ENCODE measurements at places on chromosomes 4 and X.
A peak's percentile ranks its signal among the peaks of the same experiment; 100 is the strongest.

- DNase-seq = no peak
Measured at GRCh38 chr4:185987961-185988627, 80.9 kb upstream of the TLR3 start.

- no peak for DNase-seq
Measured at GRCh38 chr4:78552389-78553042, 946 bp downstream of the ANXA3 start.

GRCh38 chr4:136829280-136829679, 703.0 kb downstream of the PCDH18 start:
- no peak for DNase-seq

- DNase-seq = no peak
Measured at GRCh38 chrX:103236296-103236695, 18.7 kb downstream of the TCEAL8 start.

GRCh38 chr4:139077567-139078355, 62.2 kb downstream of the NOCT start:
- DNase-seq = no peak

DNA sequence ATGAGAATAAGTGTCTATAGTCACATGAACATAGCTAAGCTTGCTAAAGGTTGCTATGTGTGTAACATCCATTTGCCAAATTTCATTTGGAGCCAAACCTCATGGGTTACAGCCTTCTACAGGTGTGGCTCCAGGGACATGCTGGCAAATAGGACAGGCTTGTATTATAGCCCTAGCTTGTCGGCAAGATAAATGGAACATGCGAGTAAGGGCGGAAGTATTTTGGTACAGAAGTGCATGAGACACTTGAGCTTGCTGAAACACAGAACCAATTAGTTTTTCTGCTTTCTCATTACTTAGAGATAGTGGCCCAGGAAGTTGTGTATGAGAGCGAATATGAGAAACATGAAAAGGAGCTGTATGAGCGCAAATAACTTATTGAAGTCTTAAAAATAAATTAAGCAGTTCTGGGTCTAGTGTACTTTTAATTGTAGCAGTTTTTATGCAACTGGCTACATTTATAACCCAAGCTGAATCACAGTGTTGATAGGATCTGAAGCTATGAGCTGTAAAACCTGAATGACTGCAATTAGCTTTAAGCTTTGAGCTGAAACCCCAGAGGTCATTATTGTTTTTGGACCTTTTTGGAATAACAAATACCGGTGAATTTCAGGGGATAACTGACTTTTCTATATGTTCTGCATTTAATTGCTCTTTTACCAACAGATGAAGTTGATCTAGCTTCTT, 64.6 kb downstream of the KDM5C start:
- no peak for DNase-seq

GRCh38 chrX:110171442-110171841, 146.4 kb downstream of the AMMECR1 start:
- no peak for DNase-seq

GRCh38 chr4:6992728-6993677, 50.2 kb upstream of the TADA2B start:
- DNase-seq = no peak

DNA sequence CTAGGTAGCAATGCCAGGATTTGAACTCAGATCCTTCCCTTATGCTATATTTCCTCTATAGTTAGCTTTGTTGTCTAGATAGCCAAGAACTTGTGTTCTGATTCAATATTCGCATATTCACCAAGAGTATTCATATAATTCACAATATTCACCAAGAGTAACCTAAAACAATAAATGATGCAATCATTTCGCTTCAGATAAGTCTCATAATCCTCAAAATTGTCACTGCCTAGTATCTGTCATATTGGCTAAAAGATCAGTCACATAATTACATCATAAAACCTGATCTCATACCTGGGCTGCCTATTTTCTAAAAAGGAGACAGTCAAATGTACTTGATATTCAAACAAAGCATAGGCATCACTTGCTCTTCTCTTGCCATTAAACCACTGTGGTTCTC, 199.7 kb upstream of the CPEB2 start:
- no peak for DNase-seq

DNA sequence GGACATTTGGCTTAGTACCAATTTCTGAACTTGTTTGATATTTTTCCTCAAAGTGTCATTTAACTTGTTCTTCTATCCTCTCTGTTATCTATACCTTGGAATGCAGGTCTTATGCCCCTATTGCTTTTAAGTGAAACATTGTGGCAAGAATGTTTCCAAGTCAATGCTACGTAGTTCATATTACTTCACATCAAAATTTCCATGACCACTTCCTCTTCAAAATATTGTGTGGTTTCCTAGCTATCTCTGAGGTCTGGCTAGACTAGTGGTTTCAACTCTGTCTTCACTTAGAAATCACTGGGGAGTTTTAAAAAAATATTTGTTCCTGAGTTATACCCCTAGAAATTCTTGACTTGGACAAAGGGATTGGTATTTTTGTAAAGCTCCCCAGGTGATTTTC, 20.2 kb upstream of the RASGEF1B start:
- no peak for DNase-seq

GRCh38 chr4:141840299-141840986, 204.1 kb downstream of the IL15 start:
- no peak for DNase-seq

- no peak for DNase-seq
Measured at GRCh38 chr4:106594291-106594952, 225.8 kb upstream of the GIMD1 start.

DNA sequence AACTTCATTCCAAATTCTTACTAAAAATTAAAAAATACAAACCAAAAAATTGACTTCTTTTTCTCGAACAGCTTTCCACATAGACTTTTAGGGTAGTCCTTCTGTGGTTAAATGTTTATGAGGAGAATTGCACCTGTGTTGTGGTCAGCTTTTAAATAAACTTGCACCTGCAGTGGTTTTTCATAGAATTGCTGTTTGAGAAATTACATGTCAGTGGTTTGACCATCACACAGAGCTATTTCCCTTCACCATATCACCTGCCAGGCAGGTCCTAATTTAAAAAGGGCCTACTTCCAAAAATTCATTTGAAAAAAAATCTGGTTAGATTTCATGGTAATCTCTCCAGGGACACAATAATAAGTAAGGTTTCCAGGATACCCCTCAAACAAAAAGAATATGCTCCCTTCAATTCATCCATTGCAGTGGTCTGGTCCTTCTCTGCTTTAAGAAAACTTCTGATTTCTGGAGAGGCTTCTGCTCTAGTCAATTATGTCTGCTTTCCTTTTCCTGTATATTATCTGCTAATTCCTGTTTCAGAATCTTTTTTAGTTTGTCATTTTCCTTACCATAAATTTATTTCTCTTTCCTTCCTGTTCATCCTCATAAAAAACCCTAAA, 9.8 kb upstream of the UTP3 start:
- no peak for DNase-seq

GRCh38 chrX:112614640-112615039, 65.1 kb downstream of the LHFPL1 start:
- no peak for DNase-seq

DNA sequence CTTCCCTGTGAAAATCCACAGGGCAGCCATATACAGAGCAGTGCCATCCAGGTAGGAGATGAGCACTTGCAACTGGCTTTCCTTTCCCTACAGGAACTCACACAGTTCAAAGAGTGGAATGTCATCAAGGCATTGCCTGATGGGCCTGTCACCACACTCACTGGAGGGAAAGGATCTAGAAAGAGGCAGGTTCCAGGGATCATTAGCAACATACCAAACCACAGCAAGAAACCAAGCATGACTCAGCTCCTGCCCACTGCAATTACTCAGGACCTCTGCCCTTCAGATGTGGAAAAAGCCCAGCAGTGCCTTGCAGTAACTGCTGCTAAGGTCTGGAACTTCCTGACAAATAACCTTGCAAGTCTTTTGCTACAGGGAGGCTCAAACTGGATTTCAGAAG, 101.2 kb downstream of the ZNF674 start:
- DNase-seq = no peak

- DNase-seq = no peak
Measured at GRCh38 chrX:44871931-44872820, 812 bp upstream of the KDM6A start.

- no peak for DNase-seq
Measured at GRCh38 chr4:90419124-90419711, 292.0 kb downstream of the CCSER1 start.

DNA sequence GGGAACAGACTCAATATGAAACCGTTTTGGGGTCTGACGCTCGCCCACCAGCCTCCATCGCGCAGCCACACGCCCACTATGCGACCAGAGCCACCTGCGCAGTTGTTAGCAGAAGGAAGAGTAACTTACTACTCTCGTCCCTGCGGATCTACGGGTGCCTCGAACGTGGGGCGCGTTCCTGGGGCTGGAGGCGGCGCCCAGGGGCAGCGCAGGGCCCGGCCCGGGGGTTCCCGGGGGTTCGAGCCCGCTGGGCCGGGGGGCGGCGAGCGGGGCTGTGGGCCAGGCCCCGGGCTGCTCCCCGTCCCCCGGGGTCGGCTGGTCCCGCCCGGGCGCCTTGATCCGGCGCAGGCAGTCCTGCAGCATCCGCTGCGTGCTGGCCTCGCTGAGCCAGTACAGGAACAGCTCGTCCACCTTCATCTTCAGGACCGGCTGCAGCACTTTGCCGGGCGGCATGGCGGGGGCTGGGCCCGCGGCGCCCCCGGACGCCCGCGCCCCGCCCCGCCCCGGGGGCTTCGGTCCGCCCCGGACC, 404 bp downstream of the PPP2R3B start:
- DNase-seq = peak; percentile 5
